Fibroblast of the aortic adventitia (primary cell): ENCODE measurements at places on chromosomes 1 and 21. TPM values are rescaled to one million over a fixed set of nuclear protein-coding genes. Genes with fewer than 3 reads are reported as not detected.

DNA sequence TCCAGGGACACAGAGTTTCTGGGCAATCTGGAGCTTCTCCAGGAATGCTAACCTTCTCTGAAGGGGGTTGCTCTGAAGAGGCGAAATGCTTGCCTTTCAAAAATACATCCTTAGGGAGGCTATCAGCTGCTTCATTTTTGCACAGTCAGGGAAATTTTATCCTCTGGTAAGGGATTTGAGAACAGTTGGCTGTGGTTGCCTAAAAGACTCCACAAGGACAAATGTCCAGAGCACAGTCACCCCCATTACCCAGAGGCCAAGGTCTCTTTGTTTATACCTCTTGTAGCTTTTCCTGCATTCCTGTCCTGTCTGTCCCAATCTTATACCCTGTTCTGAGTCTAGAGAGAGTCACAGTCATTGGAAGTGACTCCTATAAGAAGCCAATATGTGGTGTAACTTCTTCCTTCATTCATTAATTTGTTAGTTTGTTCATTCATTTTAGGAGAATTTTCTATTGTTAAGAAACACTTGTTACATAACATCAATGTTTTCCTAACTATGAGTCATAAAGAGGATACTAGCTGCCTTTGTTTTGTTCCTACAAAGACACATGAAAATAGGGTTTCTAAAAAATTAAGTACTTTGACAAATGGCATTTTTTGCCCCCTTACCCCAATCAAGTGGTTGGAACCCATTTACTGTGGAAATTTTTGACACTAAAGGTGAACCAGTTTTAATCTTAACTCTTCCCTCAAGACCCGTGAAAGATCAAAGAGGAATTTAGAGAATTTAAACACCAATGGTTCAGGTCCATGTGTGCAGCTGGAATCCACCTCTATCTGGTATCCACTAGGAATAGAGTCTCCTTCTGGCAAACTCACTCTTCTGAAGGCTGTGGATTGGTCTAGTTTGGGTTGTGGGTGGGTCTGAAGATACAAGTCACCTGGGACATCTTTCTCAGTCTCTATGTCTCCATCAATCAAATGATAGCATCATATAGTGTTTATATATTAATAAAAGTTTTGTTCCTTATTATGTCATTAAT is 47.1 kb downstream of the GPR88 start:
- peak; percentile 50 for DNase-seq

GRCh38 chr1:15289251-15289651 is 42.2 kb downstream of the FHAD1 start:
- DNase-seq = no peak

GRCh38 chr21:43203591-43203990 is 34.8 kb downstream of the CRYAA start:
- no peak for DNase-seq

GRCh38 chr1:234779160-234779538 is 169.2 kb upstream of the IRF2BP2 start:
- DNase-seq = no peak

- DNase-seq = no peak
Observed at GRCh38 chr1:145837656-145838055, 7.8 kb upstream of the NUDT17 start.

GRCh38 chr1:114134518-114134917 is 19.2 kb downstream of the SYT6 start:
- DNase-seq = no peak

DNA sequence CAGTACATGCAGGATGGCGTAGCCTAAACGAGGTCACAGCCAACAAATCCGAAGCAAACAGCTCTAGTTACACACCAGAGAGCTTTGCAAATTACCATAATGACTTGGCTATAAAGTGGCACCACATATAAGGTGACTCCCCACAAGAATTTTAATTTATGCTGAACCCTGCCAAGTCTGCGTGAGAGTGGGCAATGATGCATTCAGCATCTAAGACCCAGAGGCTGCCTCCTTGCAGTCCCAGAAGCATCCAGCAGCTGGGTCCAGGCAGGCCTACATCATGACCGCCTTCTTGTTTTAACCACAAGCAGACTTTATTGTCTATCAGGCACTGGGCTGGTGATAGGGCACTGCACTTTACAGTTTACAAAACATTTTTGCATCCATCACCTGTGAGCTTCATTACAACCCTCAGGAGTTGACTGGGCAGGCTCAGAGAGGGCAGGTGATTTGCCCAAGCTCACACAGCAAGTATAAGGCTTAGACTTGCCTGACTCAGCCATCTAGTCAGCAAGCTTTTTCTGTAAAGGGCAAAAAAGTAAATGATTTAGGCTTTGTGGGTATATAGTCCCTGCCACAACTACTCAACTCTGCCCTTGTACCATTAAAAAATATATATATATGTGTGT is 134.6 kb downstream of the GLIS1 start:
- no peak for DNase-seq

DNA sequence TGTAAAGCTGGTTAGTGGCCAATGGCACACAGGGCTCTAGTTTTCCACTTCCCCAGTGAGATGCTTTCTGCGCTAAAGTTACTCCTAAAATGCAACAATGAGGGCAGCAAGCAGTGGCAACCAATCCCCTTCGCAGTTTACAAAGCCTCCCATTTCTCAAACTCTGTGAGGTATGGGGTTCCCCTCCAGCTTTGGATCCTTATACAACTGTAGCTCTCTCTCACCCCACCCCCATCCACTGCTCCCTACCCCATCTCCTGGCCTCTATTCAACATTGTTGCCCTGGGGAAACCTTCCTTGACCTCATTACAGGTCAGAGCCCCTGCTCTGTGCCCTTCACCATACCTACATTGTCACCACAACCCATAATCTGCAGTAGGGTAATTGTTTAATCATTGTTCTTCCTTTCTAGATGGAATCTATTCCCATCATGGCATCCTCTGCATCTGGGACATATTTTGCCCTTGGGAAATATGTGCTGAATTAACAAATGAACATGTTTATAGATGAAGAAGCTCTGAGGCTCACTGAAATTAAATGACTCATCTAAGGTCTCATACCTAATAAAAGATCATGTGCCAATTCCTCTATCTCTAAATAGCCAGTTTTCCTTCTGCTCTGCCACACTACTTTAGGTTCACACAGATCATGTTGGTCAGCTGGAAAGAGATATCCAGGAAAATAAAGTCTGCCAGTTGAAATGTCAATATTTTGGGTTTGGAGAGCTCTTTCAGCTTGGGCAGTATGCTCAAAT is 12.6 kb downstream of the KIAA0040 start:
- DNase-seq = no peak

- DNase-seq = peak; percentile 84
Observed at GRCh38 chr1:16903054-16903453, 7.3 kb downstream of the RNU1-2 start.

GRCh38 chr1:25209516-25209915 is 22.8 kb downstream of the SYF2 start:
- DNase-seq = no peak

DNA sequence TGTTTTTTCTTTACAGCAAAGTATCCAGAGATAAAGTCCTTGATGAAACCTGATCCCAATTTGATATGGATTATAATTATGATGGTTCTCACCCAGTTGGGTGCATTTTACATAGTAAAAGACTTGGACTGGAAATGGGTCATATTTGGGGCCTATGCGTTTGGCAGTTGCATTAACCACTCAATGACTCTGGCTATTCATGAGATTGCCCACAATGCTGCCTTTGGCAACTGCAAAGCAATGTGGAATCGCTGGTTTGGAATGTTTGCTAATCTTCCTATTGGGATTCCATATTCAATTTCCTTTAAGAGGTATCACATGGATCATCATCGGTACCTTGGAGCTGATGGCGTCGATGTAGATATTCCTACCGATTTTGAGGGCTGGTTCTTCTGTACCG is 6.5 kb downstream of the DEGS1 start:
- DNase-seq = no peak

GRCh38 chr21:19541602-19542001 is 1138.0 kb upstream of the TMPRSS15 start:
- no peak for DNase-seq

- DNase-seq = no peak
Observed at GRCh38 chr1:232153652-232154051, 476.3 kb downstream of the SIPA1L2 start.

- peak; percentile 56 for DNase-seq
Observed at GRCh38 chr1:56399795-56400194, 179.6 kb downstream of the PLPP3 start.

DNA sequence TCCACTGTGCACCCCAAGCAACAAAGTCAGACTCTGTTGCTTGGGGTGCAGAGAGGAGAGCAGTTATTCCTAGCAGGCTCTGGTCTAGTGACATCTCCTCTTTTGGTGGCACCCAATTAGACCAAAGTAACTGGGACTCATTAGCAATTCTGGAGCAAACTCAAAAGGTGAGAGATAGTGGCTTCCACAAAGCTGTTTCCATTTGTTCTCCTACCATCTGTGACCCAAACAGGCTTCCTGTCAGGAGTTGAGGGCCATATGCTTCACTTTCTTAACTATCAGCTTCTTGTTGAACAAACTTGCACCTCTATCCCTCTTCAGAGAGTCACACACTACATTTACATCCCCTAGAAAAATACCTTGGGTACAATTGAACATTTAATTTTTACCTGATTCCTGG is 1.5 kb upstream of the ATXN7L2 start:
- no peak for DNase-seq

DNA sequence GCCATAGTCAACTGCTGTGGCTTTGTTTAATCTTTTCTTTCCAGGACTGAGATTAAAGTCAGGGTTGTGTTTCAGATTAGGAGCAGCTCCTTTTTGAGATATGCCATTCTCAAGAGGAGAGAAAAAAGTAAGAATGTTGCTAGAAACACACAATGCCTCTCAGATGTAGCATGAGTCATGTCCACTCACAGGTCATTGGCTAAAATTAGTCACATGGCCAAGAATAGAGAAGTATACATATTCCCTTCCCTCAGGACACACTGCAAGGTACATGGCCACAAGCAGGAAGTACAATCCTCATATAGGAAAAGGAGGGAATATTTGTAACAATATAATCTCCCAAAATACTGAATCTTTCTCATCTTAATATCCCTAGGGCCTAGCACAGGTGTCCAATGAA is 141.9 kb upstream of the PTBP2 start:
- peak; percentile 32 for DNase-seq

DNA sequence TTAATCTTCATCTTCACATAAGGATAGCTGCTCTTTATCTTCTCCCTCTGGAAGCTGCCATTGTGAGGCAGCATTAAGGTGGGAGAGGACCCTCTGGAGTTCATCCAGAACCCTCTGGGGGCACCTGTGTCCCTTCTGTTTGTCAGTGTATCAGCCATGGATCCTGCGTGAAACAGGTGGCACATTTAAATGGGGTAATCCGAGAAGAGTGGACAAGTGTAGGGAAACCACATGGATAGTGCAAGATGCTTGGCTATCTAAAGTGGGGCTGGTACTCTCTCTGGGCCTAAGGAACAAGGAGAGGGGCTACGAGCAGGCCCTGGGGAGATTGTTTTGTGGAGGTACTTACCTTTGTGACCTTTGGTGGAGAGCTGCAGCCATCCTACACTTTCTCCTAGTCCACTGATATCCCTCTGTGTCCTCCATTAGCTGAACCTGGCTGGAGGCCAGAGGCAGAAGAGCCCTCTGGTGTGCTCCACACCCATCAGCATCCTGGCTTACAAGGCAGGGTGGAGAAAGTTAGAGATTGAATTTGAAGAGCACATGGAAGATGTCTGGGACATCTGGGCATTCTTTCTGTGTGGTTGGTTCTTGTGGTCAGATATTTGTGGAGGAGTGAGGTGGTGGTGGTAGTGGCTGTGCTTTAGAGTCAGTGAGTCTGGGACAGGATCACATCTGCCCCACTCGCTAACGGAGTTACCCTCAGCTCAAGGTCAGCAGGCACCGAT is 117.7 kb downstream of the FGGY start:
- DNase-seq = no peak

DNA sequence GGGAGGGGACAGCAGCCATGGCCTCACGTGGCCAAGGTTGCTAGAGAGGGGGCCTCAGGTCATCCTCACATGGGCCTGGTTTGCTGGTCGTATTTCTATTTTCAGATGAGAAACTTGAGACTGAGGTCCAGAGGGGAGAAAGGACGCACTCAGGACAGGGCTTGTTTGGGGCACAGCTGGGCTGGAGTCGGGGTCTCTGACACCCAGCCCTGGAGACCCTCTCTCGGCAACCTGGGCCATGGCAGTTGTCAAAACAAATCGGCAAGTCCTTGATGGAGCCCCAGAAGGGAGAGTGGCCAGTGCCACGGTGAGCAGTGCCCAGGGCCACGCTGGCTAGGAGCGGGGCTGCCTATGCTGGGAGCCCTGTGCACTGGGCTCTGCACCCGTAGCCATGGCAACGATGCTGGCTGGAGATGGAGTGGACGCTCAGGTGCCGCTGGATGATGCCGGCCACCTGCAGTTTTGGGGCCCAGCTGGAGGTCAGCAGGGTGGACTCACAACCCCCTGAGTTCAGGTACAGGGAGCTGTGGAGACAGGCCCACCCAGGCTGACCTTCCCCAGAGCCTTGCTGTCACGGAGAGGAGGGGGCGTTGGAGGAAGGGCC is 11.1 kb downstream of the LRRC3 start:
- no peak for DNase-seq

- DNase-seq = no peak
Observed at GRCh38 chr1:27015260-27015659, 2.6 kb upstream of the TENT5B start.

DNA sequence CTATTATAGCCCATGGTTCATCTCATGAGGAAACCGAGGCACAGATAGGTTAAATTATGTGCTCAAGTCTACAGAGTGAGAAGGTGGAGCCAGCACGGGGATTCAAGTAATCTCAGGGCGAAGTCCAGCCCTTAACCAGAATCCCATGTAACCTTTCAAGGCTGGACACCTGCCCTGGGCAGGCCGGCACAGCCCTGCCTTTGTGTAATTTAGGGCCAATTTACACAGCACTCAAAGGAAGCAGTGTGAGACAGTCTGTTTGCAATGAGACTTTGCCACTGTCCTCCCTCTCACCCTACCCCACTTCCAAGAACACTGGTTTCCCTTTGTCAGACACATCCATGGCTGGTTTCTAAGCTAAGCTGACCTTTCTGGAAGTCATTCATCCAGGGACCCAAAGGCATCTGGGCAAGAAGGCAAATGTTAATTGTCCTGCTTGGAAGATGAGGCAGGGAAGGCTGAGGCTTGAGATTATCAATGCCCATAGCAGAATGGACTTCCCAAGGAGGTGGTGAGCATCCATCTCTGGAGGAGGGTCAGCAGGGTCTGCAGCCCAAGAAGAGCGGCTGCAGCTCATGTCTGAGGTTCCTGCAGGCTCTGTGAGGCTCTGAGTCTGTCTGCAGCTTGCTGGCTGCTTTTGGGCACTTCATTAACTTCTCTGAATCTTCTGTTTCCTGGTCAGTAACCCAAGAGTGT is 159.2 kb downstream of the TRABD2B start:
- no peak for DNase-seq

- DNase-seq = peak; percentile 61
Observed at GRCh38 chr21:43712268-43712942, 6.5 kb upstream of the PDXK start.

- no peak for DNase-seq
Observed at GRCh38 chr1:40890771-40891170, 28.6 kb upstream of the CITED4 start.

The CLCNKB gene
- total RNA-seq = not detected in 2 replicates

The DMBX1 gene
- not detected in 2 replicates for total RNA-seq

The SWT1 gene
- 8.1 and 9.2 TPM in 2 replicates for total RNA-seq

The RORC gene
- not detected in 2 replicates for total RNA-seq

The C1QTNF12 gene
- total RNA-seq = 0.65 and 1.4 TPM in 2 replicates

The OVAAL gene
- not detected in 2 replicates for total RNA-seq

The TMEM81 gene
- 1.5 and 2.0 TPM in 2 replicates for total RNA-seq

The TSACC gene
- total RNA-seq = not detected in 2 replicates

The YBX1 gene
- total RNA-seq = 449 and 792 TPM in 2 replicates

The WNT3A gene
- total RNA-seq = not detected in 2 replicates

The OR2T2 gene
- total RNA-seq = not detected in 2 replicates

The FRRS1 gene
- total RNA-seq = 17.1 and 24.7 TPM in 2 replicates
